GM10248 (cell line): ENCODE measurements at places on chromosomes 16 and 17.

DNA sequence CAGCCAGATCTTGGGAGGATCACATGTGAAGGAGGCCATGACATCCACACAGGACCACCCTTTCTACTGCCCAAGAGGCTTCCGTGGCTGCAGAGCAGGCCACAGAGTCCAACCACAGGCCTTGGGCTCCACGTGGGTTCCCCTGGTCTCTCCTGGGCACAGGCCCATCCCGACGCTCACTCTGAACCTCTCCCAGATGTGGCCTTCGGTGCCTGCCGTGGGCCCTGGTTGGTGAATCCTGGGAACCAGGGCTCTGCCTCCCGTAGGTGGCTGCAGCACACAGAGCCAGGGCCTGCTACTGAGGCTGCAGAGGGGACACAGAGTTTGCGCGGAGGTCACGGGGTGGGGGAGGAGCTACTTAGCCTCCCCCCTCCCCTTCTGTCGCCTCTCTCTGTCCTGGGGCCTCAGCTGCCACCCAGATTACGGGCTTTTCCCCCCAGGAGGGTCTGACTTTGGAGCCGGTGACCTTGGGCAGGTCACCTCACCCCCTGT lies 55.3 kb downstream of the ZFPM1 start:
- no peak for DNase-seq

DNA sequence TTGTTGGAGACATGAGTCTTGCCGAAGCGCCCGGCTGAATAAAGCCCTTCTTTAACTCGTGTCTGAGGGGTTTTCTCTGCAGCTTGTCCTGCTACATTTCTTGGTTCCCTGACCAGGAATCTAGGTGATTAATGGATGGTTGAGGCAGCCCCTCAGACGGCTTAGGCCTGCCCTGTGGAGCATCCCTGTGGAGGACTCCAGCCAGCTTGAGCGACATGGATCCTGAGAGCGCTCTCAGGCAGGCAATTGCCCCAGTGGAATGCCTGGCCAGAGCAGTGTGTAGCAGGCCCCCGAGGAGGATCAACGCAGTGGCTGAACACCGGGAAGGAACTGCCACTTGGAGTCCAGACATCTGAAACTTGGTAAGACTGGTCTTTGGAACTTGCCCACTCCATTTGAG lies 17.3 kb upstream of the ENDOV start:
- DNase-seq: no peak

DNA sequence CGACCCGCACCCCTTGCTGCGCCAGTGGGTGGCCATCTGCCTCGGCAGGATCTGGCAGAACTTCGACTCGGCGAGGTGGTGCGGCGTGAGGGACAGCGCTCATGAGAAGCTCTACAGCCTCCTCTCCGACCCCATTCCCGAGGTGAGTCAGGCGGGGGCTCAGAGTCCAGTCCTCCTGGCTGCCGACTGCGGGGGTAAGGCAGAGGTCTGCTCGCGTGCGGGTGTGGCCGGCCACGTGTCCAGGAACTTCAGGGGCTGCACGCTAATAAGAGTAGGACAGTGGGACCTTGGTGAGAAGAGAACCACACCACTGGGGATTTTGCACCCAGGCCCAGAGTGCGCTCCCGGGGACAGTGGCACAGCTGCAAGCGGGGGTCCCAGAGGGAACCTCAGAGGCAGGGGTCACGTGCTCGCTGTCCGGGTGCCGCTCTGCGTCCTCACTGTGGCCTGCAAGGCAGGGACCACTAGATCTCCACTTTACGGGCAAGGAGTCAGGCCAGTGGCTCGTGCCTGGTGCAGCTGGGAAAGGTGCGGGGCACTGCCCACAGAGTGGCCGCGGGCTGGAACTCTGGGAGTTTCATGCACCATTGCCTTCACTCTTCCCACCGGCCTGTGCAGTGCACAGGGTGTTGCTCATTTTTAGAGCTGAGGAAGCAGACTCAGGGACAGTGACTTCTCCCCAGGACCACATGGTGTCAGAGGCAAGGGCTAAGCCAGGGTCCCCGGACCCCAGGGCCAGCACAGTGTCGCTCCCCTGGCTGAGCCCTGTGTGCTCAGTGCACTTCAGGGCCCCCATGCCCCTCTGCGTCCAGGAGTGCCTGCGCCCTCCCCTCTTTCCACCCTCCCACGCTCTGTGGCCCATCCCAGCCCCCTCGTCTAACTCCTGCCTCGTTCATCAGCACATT lies 107.6 kb upstream of the CHMP6 start:
- no peak for DNase-seq

- DNase-seq: no peak
Observed at GRCh38 chr17:1423456-1424135, 23.6 kb upstream of the YWHAE start.

- no peak for DNase-seq
Observed at GRCh38 chr16:4615384-4616046, 827 bp upstream of the UBALD1 start.

- DNase-seq: no peak
Observed at GRCh38 chr17:39144416-39144840, 7.0 kb downstream of the PLXDC1 start.

- no peak for DNase-seq
Observed at GRCh38 chr17:45301674-45302073, 15.1 kb downstream of the MAP3K14 start.

DNA sequence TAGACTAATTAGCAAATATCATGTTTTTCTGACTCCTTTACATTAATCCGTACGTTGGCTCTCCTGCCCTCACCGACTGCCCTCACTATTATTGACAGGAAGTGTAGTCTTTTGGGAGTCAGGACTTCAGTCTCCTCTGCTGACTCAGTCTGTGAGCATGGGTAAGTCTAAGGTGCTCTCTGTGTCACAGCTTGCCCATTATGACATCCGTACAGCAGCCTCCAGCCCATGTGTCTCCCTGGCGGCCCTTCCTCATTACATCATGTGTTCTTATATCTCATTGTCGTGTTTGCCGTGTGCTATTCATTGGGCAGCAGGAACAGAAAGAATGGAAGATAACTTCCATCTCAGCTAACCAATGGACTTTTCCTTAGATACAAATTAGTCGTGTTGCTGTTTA lies 77.5 kb downstream of the MRTFB start:
- no peak for DNase-seq
